ENCODE measurements at places on chromosomes 16 and 17. TPM values are rescaled to one million over a fixed set of nuclear protein-coding genes. Genes with fewer than 3 reads are reported as not detected.

- DNase-seq = no peak
These were observed 17.4 kb upstream of the CMIP start for GRCh38 chr16:81427219-81427618.

GRCh38 chr17:10583834-10584233 is 34.4 kb upstream of the MYH2 start:
- no peak for DNase-seq

DNA sequence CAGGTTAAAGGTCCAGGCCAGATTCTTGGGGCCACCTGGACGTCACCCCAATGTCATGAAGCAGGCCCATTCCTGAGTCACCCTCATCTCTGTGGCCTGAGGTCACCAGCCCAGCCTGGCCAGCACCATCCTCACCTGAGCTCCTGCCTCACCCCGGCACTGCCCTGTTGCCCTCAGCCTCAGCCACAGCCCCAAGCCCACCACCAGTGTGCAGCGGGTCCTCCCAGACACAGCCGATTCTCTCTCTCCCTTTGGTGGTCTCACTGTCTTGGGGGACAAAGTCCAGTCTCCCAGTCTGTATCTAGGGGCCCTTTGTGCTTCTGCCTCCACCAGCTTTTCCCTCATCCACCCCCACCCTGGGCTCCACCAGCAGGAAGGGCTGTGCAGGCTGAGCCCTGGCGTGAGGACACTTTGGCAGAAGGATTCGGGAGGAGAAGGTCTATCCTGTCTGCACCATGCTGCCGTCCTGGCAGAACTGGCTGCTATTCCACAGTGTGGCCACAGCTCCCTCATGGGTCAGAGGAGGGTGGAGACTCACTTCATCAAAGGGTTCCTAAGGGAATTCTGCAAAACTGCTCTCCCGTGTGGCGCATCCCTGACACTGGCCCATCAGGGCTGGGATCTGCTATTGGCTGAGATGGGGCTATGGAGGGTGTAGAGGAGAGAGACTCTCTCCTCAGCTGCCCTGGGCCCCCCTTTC is 64.3 kb downstream of the PRMT7 start:
- DNase-seq = no peak

DNA sequence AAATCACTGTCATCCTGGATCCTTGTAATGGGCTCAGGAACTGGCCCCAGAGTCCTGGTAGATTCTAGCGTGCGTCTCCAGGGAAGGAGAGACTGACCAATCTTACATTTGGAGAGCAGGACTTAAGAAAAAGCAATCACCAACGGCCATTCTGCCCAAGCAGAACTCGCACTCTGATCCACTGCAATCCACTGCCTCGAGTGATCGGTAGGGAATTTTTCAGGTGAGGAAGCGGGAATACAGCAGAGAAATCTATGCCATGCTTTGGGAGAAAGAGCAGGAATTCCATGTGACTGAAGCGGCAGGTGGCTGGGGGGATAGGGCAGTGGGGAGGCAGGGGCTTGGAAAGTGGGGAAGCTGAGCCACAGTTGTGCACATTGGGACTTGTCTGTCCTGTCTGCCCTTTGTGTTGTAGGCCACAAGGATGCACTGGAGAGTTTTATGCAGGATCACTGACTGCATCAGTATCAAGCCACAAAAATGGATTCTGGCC is 143.9 kb upstream of the HS3ST2 start:
- no peak for DNase-seq

GRCh38 chr17:17321356-17322025 is 18.3 kb downstream of the NT5M start:
- no peak for DNase-seq

GRCh38 chr16:51747329-51747728 is 596.3 kb upstream of the SALL1 start:
- no peak for DNase-seq

DNA sequence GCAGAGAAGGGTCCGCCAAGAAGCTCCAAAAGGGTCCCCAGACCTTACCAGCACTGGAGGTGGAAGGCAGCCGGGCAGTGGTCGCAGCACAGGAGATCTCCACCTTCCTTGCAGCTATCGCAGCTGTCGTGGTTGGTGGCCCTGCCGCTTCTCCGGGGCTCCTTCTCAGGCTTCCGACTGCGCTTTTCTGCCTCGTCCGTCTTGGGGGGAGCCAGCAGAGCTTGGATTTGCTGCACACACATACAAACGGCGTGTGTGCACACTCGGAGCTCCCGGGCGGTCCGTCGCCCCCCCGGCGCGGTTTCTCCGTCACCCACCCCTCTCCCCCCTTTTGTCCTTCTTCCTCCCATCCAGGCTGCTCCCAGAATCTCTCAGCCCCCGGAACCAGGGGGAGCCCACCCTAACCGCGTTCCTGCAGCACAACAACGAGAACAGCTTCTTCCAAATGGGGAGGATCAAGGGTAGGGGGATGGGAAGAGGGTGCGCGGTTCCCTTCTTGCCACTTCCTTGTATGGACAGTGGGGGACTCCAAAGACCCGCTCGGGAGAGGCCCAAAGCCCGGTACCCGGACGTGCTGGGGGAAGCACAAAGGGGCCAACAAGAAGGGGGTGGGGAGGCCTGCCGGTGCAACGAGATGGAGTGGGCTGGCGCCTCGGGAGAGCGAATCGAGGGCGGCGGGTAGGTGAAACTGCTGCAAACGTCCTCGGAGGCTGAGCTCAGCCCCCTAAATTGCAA is 1.1 kb downstream of the PHF12 start:
- peak; percentile 75 for DNase-seq

DNA sequence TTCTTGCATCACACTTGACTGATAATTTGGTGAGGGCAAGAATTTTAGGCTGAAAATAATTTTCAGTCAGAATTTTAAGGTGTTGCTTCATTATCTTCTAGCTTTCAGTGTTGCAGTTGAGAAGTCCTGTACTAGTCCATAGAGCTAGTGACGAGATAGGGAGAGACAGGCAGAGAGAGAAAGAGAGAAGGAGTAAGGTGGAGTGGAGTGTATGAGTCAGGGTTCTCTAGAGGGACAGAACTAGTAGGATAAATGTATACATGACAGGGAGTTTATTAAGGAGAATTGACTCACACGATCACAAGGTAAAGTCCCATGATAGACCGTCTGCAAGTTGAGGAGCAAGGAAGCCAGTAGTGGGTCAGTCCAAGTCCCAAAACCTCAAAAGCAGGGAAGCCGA is 127.2 kb downstream of the UTP18 start:
- no peak for DNase-seq

- no peak for DNase-seq
These were observed 236.7 kb upstream of the TNRC6C start for GRCh38 chr17:77721846-77722160.

- no peak for DNase-seq
These were observed 28.1 kb upstream of the ATP2A3 start for GRCh38 chr17:3992370-3992769.

DNA sequence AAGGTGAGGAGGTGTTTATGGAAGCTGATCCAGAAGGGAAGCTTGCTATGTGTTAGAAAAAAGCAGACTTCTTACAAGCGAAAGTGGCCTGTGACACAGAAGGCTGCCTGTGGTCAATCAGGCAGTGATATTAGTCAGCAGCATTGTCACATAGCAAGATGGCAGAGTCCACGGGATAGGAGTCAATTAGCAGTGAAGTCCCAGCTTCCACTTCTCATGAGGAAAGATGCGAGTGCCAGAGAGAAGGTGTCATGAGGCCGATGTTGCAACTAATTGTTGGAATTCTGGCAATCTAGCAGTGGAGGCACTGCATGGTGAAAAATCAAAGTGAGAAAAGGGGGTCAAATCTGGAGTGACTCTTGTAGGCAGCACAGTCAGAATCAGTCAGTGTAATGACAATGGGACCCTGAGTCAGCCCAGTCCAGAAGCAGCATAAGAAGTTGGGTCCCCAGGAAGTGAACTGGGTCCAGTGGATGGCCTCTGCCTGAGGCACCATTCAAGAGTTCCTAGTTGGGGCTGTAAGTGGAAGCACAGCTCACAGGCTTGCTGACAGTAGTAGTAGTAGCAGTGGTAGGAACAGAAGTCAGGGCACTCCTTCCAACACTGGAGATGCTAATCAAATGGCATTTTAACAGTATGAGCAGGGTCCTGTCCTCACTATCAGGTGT is 85.1 kb downstream of the TNFRSF13B start:
- DNase-seq = no peak

GRCh38 chr17:56699186-56699894 is 105.8 kb downstream of the NOG start:
- DNase-seq = no peak

DNA sequence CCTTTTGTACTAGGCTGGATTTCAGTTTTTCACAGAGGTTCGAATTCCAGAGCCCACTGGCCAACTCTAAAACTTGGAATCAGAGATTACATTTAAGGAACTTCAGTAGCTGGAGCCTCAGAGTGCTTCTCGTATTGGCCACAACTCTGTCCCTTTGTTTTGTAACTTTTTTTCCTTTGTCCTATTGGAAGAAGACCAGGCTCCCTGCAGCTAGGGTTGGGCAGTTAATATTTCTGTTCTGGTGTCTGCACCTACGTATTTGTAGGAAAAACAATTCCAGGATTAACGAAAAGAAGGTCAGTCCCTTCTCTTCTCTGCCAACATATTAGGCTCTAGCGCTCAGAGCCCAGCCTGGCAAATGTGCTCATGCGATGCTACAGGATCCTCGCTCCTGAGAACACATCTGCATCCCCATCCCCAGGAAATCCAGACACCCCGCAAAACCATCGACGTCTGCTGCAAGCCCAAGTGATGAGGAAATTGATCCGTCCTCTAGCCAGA is 1.9 kb downstream of the CDH11 start:
- DNase-seq = no peak

DNA sequence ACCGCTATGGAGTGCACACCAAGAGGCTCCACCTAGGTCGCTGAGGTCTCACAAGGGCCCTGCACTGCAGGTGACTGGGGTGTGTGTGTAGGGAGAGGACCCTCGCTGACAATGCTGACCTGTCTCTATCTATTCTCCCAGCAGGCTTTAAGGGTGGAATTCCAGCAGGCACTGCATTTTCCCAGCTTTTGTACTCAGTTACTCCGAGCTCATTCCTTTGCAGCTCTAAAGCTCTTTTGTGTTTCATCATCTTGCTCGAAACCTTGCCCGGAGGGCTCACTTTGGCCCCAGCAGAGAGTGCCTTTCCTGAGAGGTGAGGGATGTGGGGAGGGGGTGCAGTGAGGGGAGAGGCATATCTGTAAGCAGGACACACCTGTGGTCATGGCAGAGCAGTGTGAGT is 39.3 kb downstream of the SMPD3 start:
- no peak for DNase-seq

DNA sequence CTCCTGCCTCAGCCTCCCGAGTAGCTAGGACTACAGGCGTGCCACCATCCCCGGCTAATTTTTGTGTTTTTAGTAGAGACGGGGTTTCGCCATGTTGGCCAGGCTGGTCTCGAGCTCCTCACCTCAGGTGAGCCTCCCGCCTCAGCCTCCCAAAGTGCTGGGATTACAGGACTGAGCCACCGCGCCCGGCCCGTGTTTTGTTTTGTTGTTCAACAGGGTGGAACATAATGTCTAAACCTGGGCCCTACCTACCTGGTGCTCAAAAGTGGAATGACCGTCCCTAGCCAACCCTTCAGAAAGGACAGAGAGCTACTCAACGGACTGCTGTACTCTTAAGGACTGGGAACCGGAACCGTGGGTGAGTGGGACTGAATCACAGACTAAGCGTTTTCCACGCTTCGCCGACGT is 772 bp upstream of the KIF22 start:
- no peak for DNase-seq

GRCh38 chr17:50841949-50842354 is 6.6 kb downstream of the WFIKKN2 start:
- DNase-seq = peak; percentile 56

DNA sequence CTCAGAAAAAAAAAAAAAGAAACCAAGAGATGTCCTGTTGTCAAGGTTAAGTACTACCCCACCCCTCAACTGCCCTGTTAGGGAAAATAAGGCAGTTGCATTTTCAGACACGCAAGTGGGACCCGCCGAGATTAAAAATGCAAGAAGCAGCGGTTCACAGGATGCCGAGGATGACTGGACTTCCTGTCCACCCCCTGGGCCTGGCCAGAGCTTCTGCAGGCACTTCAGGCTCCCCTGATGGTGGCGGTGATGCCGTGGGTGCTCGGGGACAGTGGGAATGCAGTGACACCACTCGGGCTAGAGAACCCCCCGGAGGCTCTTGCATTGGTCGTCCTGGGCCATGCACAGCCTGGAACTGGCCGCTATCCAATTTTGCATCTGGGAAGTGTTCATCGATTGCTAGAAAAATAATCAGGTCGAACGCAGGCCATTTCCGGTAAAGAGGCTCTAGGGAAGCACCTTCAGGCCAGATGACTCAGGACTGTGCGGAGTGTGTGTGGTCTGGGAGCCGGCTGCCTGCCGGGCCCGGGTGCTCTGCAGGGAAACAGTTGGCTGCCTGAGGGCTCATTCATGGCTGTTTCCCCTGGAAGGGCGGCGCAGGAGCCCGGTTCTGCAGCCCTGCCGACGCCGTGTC is 13.4 kb upstream of the CRISPLD2 start:
- peak; percentile 22 for DNase-seq

DNA sequence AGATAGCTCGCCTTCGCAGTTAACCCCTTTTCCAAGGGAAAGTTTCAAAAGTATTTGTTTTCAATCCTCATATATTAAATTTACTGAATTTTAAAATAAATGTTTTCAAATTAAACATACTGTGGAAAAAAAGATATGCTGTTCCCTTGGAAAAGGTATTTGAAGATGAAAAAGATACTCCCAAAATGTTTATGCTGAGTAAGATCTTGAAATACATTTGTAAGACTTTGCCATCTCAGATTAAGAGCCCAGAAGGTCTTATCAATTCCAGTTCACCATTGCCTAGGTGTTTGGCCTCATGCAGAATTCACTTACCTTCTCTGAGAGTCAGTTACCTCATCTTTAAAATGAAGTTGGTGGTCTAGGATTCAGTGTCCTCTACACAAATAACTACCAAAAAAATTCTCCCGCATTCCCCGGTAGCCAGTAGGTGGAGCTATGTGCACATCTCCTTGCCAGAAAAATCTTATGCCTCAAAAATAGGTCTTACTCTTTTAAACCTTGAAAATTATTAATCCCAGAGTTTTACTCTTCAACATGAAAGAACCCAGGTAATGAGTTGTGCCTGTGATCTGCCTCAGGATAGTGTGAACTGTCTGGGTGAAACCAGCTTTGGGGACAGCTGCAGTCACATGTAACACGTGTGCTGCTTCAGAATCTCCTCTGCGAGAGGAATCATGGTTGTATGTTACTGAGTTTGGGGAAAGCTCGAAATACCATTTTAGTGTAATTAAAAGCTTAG is 178.3 kb downstream of the MRTFB start:
- DNase-seq = peak; percentile 46

GRCh38 chr17:73770115-73770848 is 126.0 kb upstream of the SDK2 start:
- no peak for DNase-seq

GRCh38 chr16:5030251-5030870 is 3.4 kb downstream of the NAGPA start:
- no peak for DNase-seq

The SOX8 gene
- total RNA-seq = 1.8 TPM

The SDR42E2 gene
- 0.19 TPM for total RNA-seq

The SYNGR3 gene
- 50.9 TPM for total RNA-seq

The LDHD gene
- total RNA-seq = 0.43 TPM

The ZG16B gene
- 3.9 TPM for total RNA-seq

The CASKIN2 gene
- total RNA-seq = 6.6 TPM

The MVP gene
- total RNA-seq = 148 TPM
